ENCODE measurements at places on chromosomes 12 and 14. TPM values are rescaled to one million over a fixed set of nuclear protein-coding genes. Genes with fewer than 3 reads are reported as not detected.

TPH2 gene
- not detected for total RNA-seq

NANOG gene
- total RNA-seq = not detected

ARHGEF25 gene
- 6.8 TPM for total RNA-seq

TMEM116 gene
- total RNA-seq = 7.4 TPM

JDP2 gene
- total RNA-seq = 22.0 TPM

KLRG1 gene
- total RNA-seq = 2.0 TPM

INHBC gene
- not detected for total RNA-seq
